ENCODE measurements at places on chromosomes 1 and 21.

DNA sequence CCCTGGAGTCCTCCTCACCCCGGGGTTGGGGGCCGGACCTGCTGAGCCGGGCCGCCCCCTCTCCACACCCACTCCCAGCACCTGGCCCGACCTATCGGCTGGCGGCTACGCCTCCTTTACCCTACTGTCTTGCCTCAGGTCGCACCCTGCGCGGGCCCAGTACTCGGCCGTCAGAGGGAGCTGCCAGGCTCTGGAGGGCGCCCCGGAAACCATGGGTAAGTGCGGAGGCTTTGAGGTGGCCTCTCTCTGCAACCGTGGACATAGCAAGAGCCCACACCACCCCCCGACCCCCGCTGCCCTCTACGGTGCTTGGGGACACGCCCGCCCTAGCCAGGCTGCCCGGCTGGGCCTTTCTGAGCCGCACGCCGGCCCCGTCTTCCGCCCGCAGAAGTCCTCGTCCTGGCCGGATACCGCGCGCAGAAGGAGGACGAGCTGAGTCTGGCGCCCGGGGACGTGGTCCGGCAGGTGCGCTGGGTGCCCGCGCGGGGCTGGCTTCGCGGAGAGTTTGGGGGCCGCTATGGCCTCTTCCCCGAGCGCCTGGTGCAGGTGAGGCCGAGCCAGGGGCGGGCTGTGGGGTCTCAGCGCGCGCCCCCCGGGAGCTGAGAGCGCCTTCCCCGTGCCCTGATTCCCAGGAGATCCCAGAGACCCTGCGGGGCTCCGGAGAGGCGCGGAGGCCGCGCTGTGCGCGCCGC, at the start of gene SH3D21:
Gene SH3D21 (plus strand): TSS at position 159 of the 692 bp plus-strand sequence. CDS start 53 bp downstream, at position 212.
- peak; percentile 79 for DNase-seq

DNA sequence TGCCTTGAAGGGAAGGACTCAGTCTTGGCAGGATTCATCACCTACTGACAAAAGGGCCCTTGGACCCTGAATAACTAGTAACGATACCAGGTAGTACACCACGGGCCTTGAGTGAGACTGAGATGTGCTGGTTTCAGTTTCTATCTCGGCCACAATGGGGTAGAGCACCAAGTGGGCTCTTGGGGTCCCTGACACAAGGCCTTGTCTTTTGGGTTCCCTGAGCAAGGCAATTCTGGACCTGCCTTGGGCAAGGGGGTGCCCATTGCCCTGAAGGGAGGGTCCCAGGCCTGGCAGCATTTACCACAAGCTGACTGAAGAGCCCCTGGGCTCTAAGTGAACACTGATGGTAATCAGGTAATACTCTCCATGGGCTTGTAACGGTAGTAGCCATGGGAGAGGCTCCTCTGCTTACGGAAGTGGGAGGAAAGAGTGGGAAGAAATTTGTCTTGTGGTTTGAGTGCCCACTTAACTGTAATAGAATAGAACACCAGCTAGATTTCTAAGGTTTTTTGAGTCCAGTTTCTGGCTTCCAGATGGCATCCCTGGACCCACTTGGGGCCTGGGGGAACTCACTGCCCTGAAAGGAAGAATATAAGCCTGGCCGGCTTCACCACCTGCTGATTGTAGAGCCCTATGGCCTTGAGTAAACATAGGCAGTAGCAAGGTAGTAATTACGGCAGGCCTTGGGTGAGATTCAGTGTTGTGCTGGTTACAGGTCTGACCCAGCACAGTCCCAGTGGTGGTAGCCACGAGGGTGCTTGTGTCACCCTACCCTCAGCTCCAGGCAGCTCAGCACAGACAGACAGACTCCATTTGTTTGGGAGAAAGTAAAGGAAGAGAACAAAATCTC, 58.5 kb downstream of the WDR4 start:
- DNase-seq = no peak

- no peak for DNase-seq
Measured at GRCh38 chr1:185956881-185957280, 222.7 kb downstream of the HMCN1 start.

DNA sequence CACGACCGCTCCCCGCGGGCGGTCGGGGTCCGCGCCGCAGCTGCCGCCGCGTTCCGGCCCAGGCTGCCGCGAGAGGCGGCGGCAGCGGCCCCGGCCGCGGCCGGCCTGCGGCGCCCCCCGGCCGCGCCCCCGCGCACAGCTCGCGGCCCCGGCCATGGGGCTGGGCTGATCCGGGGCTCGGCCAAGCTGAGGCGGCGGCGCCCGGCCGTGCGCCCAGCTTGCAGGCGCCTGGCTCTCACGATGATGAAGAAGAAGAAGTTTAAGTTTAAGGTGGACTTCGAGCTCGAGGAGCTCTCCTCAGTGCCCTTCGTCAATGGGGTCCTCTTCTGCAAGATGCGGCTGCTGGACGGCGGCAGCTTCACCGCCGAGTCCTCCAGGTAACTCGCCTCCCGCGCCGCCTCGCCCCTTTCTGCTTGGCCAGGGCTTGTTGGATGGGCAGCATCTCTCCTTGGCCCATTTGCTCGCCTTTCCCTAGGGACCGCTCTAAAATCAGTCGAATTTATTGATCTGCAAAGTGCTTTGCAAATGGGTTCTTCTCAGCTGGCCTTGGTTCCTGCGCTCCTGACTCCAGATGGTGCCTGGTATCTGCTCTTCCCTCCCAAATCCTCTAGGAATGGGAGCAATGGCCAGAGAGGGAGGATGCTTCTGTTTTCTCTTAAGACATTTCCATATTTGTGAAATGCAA, 431 bp downstream of the EEIG2 start:
- peak; percentile 14 for DNase-seq

Measured in epithelial cell of esophagus (primary cell).